Urothelium cell line (cell line): ENCODE measurements at places on chromosomes 4 and X.
A peak's percentile ranks its signal among the peaks of the same experiment; 100 is the strongest.

DNA sequence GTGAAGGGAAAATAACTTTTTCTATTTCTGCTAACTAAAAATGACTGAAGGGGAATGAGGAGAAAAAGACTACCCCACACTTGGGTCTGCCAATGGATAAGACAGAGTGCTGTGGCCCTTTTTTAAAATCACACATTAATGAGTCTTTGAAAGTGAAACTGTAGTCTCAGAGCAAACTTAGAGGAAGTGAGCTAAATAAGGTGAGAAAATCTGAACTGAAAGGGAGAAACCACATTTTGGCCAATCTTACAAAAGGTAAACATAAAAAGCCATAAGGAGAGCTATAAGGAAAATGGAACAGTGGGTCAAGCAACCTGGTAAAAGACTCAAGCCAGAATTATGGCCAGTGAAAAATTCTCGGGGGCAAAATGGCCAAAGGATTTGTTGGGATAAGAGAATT, 755.1 kb upstream of the IGFBP7 start:
- DNase-seq: no peak

DNA sequence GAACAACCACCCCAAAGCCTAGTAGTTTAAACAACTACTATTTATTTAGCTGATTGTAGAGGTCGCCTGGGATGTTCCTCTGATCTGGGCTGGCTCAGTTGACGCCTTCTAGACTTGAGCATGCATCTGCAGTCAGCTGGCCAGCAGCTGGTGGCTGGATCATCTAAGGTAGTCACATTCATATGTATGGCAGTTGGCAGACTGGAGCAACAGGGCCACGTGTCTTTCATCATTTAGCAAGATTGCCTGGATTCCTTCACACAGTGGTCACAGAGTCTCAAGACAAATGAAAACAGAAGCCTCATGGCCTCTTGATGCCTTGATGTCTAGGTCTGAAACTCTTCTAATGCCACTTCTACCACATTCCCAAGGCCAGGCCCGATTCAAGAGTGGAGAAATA, 220.6 kb upstream of the S100G start:
- DNase-seq: no peak

- no peak for DNase-seq
Measured at GRCh38 chrX:14508025-14508690, 21.2 kb upstream of the GLRA2 start.

- DNase-seq: no peak
Measured at GRCh38 chr4:8874896-8875680, 3.4 kb upstream of the HMX1 start.

DNA sequence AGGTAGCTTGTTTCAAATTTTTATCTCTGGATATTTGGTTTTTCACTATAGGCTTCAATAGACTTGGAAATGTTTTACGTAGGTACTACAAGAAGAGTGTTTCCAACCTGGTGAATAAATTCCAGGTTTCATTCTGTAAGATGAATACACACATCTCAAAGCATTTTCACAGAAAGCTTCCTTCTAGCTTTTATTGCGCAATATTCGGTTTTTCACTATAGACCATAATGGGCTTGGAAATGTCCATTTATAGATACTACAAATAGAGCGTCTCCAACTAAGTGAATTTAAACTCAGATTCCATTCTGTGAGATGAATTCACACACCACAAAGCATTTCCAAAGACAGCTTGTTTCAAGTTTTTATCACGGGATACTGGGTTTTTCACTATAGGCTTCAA, 857.7 kb upstream of the HS3ST1 start:
- DNase-seq: no peak

- DNase-seq: no peak
Measured at GRCh38 chr4:161393602-161394001, 770.2 kb downstream of the FSTL5 start.

DNA sequence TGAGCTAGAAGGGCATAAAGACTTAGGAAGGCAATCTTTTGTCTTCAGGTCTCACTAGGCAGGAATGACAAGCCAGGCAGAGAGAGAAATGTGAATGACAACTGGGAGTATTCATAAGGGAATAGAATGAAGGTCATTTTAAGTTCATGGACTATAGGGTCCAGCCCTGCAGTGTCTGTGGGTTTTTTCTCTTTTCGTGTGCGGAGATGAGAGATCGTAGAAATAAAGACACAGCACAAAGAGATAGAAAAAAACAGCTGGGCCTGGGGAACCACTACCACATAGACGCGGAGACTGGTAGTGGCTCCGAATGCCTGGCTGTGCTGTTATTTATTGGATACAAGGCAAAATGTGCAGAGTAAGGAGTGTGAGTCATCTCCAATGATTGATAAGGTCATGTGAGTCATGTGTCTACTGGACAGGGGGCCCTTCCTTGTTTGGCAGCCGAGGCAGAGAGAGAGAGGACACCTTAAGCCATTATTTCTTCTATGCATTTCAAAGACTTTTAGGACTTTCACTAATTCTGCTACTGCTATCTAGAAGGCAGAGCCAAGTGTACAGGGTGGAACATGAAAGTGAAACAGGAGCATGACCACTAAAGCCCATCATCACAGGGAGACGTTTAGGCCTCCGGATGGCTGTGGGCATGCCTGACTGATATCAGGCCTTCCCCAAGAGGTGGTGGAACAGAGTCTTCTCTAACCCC, 921.8 kb upstream of the PCDH10 start:
- peak; percentile 7 for DNase-seq

DNA sequence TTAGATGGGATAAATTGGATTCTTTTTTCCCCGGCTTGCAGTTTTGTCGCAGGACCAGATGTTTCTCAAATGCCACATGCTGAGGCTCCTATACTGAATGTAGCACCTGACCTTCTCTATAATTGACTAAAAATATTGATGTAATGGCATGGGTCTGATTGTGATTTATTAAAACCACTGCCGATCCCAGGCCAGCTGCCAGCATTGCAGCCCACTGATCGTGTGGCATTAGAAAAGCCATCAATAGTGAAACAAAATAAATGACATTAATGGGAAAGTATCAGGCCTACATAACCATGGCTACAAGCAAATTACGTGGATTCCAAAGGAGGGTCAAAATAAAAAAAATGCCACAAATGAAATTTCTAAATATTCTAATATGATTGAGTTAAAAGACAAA, 98.7 kb downstream of the MAB21L2 start:
- no peak for DNase-seq

- peak; percentile 8 for DNase-seq
Measured at GRCh38 chrX:22952010-22952409, 47.8 kb upstream of the DDX53 start.

DNA sequence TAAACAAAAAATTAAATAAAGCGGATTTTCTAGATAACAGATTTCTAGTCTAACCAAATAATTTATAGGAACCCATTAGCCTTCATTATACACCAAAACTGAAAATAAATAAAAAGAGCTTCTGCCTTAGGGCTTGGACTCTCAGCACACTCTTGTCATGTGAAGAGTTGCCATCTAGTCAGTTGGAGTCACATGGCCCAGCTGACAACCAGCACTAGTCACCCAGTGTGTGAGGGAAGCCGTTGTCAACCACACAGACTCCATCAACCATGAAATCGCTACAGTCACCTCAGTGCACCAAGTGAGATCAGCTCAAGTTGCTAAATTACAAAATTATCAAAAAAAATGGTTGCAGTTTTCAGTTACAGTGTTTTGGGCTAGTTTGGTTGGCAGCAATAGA, 470.0 kb downstream of the GASK1B start:
- no peak for DNase-seq

DNA sequence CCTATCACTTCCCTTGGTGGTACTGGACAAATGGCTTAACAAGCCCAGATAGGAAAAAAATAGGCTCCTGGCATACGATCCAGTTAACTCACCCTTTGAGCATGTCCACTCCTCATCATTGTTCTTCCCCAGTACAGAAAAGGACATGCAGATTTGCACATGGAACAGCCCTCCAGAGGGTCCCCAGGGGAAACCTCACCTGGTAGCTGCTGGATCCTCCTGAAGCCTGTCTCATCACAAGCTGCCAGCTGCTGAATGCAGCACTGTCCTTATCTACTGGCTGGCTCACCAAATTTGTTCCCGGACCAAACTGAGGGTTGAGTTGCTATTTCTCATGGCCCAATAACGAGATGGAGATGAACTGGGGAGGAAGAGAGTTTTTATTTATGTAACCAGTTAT, 49.4 kb downstream of the SERTM2 start:
- DNase-seq: no peak

- no peak for DNase-seq
Measured at GRCh38 chr4:38377195-38377594, 286.8 kb upstream of the KLF3 start.

GRCh38 chrX:155216940-155217440, 730 bp downstream of the VBP1 start:
- peak; percentile 3 for DNase-seq

DNA sequence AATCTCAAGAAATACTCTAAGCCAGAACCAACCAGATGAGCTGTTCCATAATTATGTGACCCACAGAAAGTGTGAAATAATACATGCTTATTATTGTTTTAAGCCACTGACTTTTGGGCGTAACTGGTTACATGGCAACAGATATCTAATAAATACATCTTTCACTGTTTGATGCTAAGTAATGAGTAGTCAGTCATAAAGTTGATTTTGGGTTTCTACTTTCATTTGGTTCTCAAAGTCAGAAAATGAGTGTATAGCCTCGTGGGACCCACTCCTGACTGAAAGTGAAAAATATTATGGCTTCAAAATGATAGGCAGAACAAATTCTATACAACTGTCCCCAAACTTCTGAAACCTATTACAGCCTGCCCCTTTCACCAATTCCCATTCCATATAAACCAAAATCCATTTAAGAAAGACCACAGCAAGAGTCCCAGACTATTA, 88.0 kb upstream of the CBR4 start:
- DNase-seq: no peak

- no peak for DNase-seq
Measured at GRCh38 chrX:106588801-106589200, 23.0 kb upstream of the RADX start.

DNA sequence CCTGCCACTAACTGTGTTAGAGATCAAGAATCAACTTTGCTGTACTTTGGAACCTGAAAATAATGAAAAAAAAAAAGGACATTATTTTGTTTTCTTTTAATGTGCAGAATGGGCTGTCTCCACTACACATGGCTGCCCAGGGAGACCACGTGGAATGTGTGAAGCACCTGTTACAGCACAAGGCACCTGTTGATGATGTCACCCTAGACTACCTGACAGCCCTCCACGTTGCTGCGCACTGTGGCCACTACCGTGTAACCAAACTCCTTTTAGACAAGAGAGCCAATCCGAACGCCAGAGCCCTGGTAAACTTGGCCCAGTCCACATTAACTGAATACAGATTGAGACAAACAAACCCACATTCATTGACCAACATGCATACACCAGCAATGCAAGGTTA, 206.2 kb downstream of the ANK2 start:
- DNase-seq: no peak

GRCh38 chrX:9285342-9285771, 179.5 kb upstream of the TBL1X start:
- no peak for DNase-seq

GRCh38 chr4:166481739-166482138, 608.7 kb downstream of the TLL1 start:
- DNase-seq: no peak

DNA sequence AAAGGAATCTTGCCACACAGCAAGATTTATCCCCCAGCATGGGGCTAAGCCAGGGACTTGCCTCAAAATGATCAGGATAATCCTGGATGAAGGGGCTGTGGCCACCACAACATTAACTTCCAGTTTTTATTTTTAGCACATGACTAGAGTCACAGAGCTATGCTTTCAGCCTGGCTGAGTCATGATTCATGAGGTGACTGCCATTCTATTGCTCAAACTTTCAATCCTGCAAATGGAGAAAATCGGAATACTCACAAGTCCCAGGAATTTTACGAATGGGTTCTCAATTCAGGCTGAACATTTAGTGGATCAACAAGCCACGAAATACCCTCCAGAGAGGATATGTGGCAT, 70.7 kb upstream of the HPGD start:
- DNase-seq: peak; percentile 36

DNA sequence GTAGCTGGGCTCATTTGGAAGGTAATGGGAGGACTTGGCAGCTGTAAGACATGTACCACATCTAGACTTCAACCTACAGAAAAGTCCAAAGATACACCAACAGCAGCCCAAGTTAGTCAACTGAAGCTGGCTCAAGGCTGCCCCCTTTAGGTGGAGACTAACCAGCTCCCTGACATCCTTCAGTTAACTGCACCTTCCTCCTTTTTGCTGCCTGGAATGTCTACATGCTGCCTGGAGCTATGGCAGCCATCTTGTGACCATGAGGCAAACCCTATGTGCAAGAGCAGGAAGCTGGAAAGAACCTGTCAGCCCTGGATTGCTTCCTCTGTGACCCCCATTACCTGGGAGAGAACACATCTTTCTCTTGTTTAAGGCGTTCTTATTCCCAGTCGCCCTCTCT, 25.8 kb downstream of the ARSD start:
- DNase-seq: no peak

- no peak for DNase-seq
Measured at GRCh38 chrX:115957862-115958490, 212.6 kb upstream of the AGTR2 start.

GRCh38 chr4:121764702-121765367, at the start of gene SMIM43:
Gene SMIM43, minus strand, starts transcription at chr4:121765164. Its CDS starts 59 bp downstream, at chr4:121765105.
- no peak for DNase-seq

GRCh38 chr4:186104890-186105646, 564 bp downstream of the FAM149A start:
- peak; percentile 47 for DNase-seq

- DNase-seq: no peak
Measured at GRCh38 chr4:3391422-3391821, 50.3 kb upstream of the HGFAC start.

GRCh38 chrX:34546366-34546765, 110.7 kb downstream of the TMEM47 start:
- DNase-seq: no peak

GRCh38 chr4:36189511-36190226, 54.6 kb downstream of the ARAP2 start:
- DNase-seq: no peak

DNA sequence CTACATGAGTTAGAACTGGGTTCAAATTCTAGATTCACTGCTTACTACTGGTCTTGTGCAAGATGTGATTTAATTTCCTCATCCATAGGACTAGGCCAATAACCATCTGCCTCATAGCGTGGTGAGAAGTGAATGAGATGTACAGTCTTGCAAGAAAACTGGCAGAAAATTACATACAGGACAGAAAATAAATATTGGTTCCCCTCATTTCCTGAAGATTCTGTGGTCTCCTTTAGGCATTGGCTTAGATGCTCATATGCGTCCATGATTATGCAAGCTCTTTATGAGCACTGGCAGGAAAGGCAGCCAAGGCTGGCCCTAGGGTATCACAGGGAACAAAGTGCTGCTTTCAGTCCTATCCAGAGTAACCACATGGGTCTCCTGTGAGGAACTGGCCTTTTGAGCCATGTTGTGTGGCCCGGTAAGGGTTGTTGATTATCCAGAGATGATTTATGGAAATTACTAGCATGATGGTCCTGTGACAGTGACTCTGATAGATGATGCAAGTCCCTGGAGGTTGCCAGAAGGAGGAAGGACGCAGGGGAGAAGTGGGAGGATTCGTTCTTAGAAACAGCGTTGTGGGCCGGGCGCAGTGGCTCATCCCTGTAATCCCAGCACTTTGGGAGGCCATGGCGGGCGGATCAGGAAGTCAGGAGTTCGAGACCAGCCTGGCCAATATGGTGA, 9.9 kb upstream of the MOB1B start:
- DNase-seq: no peak
